ENCODE measurements at places on chromosomes 12 and 14.

DNA sequence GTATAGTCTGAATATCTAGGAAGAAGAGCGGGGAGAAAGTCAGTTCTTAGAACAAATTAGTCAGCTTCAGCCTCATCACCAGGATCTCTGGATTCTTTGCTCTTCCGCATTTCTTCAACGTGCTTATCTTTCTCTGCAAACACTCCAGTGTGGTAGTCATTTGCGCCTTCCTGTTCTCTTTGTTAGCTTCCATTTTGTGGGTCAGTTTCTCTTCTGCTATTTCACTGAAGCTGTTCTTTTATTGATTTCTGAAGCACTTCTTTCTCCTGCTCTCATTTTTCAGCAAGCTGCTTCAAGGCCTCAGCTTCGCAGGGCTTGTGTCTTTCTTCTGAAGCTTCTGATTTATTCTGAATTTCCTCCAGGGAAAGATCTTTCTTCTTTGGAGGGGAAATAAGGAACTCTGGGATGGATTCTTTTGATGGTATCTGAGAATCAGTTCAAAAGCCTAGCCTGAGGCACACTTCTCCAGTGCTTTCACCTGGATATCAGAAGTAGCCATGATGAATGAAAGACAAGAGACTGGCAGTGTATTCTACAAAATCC lies 13.5 kb downstream of the AMN1 start:
- DNase-seq = no peak

DNA sequence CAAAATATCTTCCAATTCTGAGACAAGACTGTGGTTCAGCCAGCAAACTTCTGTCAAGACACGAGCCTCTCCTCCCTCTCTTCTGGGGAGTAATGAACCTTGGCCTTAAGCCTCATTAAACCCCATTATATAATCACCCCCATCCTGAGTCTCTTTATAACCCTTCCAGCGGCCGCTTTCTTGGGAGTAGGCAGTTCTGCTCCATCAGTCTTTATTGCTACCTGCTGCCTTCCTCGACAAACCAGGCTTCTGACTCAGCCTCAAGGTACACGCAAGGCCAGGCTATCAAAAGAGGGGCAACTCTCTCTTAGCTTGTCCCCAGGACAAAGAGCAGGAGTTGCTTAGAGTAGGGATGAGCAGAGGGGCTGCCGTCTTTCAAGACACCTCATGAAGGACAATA lies 300.8 kb upstream of the NOS1 start:
- no peak for DNase-seq

DNA sequence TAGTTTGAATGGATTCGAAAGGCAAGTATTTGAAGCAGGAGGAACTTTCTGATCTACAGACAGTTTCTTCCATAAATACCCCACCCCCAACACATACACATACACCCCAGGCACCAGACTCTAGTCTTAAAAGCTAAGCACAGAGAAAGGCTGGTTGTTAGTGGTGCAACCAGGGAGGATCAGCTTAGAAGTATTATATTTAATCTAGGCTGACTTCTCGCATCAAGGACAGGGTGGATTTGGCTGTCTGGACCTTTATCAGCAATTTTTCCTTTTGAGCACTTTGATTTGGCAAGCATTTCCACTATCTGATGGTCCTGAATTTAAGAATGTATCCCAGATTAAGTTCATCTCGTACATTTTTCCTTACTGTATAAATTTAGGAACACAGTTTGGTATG lies 1489.8 kb upstream of the FLRT2 start:
- DNase-seq = no peak

- no peak for DNase-seq
These were observed 49.9 kb downstream of the ALX1 start for GRCh38 chr12:85329913-85330312.

DNA sequence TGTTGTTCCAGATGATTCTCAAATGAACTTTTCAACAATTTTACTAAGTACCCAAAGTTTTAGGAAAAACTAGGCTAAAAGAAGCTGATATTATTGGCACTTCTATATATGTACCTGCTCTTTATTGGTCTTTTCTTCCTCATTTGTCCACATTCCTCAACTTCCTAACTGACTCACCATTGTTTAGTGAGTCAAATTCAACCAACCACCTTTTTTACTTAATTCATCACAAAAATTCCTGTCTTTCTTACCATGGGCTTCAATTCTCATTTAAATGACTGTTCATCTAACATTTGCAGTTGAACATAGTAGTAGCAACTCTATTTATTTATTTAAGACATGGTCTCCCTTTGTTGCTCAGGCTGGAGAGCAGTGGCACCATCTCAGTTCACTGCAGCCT lies 47.6 kb upstream of the SLC2A13 start:
- DNase-seq = no peak

GRCh38 chr12:41919048-41919447 lies 225.6 kb downstream of the GXYLT1 start:
- no peak for DNase-seq

DNA sequence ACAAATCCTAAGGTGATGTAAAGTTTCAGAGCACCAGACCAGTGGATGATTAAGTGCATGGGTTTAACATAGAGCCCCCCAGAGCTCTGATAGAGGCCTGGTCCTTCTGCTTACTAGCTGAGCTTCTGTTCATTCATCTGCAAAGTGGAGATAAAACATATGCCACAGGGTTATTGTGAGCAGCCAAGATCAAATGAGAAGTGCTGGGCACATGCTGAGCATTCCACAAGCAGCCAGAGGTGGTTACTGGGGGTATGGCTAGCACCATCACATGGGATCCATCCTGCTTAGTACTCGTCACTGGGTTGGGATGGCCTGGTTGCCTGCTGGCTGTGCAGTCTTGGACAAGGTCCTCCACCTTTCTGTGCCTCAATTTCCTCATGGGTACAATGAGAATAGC lies 18.0 kb upstream of the SMUG1 start:
- no peak for DNase-seq

DNA sequence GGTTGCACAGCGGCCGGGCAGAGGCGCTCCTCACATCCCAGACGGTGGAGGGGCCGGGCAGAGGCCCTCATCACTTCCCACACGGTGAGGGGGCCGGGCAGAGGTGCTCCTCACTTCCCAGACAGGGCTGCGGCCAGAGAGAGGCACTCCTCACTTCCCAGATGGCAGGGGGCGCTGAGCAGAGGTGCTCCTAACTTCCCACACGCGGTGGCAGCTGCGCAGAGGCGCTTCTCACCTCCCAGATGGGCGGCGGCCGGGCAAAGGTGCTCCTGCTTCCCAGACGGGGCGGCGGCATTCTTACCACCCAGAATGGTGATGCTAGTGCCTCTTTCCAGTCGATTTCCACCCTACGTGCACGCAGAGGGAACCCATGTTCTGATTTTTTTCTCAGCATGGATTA lies 304.4 kb downstream of the RGS6 start:
- no peak for DNase-seq

DNA sequence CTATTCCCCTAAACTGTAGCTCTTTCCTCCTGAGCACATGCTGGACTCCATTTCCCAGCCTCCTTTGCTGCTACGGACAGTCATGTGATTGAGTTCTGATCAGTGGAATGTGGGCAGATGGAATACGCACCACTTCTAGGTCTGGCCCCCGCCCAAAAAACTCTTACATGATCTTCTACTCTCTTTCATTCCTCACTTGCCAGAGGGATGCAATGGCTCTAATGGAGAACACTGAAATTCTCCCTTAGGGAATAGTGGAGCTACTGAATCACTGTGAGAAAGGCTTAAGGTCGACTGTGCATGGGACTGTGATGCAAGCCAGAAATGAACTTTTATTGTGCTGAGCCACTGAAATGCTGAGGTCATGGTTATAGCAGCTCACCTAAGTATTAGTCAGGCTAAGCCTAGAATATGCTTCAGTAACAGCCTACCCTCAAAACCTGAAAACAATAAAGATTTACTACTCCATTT lies 13.0 kb upstream of the TMED2 start:
- no peak for DNase-seq

DNA sequence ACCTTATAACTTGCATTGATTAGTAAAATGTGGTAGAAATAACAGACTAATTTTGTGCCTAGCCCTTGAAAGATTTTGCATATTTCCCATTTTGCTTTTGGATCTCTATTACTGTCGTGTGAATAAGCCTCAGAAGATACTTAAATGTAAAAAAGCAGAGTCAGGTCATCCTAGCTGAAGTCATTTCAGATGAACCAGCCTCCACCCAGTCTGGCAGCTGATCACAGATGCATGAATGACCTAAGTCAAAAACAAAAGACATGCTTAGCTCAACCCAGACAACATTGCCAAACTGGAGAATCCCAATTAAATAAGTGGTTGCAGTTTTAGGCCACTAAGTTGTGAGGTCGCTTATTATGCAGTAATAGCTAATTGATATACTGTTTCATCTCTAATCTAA lies 349.9 kb downstream of the C12orf50 start:
- no peak for DNase-seq

GRCh38 chr12:108685469-108686260 lies 45.7 kb downstream of the CORO1C start:
- DNase-seq = no peak

DNA sequence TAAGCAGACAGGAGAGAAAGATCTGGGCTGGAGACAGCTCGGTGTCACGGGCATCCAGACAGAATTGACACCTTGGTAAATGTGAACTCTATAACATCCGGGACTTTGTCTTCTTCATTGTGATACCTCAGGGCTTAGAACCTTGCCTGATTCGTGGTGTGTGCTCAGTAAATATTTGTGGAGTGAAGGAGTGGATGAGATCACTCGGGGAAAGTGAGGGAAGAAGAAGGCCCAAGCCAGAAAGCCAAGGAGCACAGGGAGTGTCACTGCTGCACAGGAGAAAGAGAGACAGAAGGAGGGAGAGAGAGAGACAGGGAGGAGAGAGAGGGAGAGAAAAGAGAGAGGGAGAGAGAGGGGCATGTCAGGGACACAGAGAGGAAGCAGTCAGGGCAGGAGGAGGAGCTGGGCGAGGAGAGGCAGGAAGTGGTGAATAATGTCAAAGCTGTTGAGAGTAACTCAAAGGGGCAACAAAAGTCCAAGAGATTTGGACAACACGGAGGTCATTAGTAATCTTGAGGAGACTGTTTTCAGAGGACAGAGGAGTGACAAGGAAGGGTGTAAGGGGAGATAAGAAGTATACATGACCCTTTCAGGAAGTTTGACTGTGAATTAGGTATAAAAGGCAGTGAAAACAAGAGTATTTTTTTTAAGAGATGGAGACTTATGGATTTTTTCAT lies 141.6 kb upstream of the MAX start:
- no peak for DNase-seq

- no peak for DNase-seq
These were observed 138.5 kb downstream of the ESRRB start for GRCh38 chr14:76514213-76514998.

DNA sequence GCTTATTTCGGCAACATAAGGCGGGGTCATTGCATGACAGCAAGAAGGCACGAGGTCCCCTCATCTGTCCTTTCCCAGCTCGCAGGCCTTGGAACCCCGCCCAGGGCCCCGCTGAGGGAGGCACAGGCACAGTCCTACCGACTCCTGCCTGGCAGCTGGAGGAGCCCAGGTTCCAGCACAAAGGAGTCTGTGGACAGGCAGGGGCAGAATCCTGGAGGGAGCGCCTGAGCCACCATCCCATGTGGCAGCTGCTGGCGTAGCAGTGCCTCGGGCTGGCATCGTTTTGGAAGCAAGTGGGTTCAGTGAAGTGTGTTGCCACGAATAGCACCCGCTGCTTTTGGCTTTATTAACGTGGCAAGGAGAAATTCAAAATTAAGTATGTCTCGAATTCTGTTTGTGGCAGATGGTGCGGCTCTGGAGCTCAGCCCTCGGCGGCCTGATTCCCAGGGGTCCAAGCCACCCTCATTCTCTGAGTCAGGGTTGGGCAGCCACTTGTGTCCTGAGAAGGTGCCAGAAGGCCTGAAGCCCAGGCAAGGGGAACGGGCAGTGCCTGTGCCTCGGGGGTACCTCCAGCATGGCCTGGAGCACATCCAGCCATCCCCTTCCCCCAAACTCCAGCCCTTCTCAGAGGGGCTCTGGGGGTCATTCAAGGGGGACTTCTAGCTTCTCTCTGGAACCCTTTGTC lies 35.9 kb downstream of the SLC8B1 start:
- no peak for DNase-seq

DNA sequence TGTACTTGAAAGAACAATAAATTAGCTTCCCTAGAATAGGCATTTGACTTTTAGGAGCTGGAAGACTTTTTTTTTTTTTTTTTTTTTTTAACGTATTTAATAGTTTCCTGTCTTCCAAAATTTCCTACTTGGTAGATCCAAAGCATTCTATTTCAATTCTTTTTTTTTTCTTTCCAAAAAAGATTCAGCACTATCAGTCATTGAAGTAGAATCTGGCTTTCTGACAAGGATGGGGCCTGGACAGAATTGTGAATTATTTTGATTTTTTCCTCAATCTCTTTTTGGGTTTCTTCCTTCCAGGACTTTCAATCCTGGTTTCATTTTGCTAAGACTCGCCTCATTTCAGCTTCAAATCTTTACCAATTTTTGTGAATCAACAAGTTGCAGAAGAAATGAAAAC lies 21.2 kb downstream of the GNG2 start:
- DNase-seq = no peak

DNA sequence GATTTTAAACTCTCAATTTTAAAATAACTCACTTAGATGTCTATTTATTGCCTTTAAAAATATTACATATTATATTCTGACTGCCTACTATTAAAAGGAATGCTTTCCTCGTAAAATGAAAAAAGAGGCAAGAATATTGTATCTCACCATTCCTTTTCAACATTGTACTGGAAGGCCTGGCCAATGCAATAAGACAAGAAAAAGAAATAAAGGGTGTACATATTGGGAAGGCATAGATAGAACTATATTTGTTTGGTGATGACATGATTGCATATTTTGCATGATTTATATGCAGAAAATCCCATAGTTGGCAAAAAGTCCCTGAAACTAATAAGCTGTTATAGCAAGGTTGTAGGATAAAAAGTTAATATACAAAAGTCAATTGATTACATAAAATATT lies 474.6 kb upstream of the ATP2B1 start:
- DNase-seq = no peak

GRCh38 chr12:50187084-50187900 lies 20.1 kb upstream of the CERS5 start:
- DNase-seq = no peak

- no peak for DNase-seq
These were observed at the start of gene NR1H4 for GRCh38 chr12:100473716-100474150. Gene NR1H4, plus strand, starts transcription at chr12:100473866. Its CDS starts 19,458 bp downstream, at chr12:100493324.

- no peak for DNase-seq
These were observed 187.4 kb upstream of the PRMT8 start for GRCh38 chr12:3303410-3304136.

DNA sequence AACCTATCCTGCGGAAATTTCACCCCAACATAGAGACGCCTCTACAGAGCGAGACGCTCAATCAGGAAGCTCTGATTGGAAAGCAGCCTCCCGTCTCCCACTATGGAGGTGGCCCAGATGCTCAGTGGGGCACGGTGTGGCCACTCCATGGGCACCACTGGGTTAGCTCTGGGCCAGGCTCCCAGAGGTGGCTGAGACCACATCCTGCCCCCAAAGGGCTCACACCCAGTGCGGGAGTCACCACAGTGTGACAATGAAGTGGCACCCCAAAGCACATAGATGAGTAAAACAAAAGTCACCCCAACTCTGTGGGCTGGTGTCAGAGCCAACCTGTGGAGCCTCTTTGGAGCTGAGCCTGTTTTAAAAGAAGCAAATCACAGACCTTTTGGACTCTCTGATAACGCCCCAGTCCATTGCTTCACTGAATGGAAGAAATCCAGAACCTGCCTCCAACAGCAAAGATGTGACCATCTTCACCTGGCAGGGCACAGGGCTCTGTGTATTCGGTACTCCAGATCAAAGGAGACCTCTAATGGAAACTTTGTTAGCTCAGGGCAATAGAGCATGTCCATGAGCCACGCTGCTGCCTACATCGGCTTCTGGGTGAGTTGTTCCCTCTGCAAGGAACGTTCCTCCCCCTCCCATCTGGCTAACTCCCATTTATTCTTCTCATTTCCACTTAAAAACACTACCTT lies 19.6 kb downstream of the CLMN start:
- DNase-seq = no peak

All from activated CD8-positive, alpha-beta memory T cell treated with anti-CD3 and anti-CD28 coated beads for 24 hours (primary cell).